ENCODE measurements at places on chromosomes 5 and 9.

DNA sequence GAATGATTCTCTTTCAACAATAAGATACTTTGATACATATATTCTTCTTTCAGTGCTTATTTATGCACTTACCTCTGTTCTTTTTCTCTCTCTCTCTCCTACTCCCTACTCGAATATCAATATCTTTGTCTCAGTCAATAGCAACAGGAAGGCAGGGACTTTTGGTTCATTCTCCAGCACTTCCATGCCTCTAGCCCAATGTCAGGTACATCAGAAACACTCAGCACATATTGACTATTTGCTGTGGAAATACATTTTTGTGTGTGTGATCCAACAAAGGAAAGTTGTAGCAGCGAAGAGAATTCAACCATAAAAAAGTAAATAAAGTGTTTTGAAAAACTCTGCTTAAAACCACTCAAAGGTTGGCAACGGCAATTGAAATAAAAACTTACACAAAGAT lies 12.6 kb downstream of the DIRAS2 start:
- DNase-seq, result no peak

DNA sequence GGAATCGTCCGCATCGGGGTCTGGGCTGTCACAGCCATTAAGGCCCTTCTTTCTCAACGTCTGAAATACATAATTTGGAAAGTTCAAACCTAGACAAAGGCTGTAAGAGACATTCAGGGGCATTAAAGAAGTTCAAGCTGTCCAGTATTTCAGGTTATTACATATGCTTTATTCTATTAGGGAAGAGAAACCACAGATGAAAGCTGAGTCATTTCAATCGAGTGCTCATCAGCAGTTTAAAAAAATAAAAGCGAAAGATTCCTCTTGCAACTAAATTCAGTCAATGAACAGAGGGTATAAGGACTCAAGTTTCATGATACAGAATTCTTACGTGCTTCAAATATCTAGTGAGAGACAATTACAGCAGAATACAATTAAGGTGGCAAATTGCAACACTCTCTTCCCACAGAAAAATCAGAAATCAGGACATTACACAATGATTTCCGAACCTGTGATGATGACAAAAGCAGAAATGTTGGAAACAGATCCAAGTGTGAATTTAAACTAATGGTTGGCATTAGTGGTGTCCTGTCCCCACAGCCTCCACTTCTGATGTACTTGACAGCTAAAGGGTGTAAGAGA lies 121.6 kb downstream of the MEF2C start:
- DNase-seq, result no peak

DNA sequence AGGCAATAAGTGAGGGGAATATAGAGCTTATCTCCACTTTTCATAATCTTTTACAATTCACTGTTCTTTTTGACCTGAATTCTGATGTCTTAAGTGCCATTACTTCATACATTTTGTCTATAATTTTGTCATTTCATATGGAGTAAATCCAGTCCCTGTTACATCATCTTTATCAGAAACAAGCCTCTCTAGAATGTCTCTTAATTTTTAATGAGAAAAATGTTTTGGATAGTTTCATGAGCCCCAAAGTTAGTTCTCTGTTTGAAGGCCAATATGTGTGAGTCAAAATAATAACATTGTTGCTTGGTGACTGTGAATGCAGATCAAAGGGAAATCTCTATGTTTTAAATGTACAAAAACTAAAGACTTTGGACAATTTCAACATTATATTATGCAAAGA lies 329.6 kb upstream of the ARRDC3 start:
- no peak for DNase-seq

DNA sequence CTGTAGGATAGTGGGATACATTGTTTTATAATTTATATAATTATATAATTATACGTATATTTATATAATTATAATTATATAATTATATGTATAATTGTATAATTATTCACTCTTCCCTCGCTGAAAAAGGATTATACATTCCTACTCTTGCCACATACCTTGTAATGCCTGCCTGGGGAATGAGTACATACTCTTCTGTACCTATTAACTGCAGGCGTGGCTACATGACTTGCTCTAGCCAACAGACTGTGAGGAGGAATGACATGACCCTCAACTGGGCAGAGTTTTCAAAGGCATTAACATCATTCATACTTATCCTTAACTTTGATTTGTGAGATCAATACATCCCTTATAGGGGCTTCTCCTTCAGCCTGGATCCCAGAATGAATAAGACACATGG lies 19.1 kb downstream of the ERMP1 start:
- no peak for DNase-seq

GRCh38 chr9:71734950-71735349 lies 33.4 kb downstream of the CEMIP2 start:
- no peak for DNase-seq

DNA sequence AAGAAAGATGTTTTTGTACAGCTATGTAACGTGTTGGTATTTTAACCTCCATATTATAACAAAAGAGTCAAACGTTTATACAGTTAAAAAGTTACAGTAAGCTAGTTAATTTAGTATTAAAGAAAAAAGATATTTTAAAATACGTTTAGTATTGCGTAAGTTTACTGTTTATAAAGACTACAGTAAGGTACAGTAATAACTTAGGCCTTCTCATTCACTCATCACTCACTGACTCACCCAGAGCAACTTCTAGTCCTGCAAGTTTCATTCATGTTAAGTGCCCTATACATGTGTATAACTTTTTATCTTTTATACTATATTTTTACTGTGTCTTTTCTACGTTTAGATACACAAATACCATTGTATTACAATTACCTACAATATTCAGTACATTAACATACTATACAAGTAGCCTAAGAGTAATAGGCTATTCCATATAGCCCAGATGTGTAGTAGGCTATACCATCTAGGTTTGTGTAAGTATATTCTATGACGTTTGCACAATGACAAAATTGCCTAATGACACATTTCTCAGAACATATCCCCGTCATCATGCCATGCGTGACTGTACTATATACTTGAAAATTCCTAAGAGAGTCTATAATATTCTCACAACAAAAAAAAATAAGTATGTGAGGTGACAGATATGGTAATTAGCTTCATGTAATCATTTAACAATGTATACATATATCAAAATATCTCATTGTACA lies 33.8 kb downstream of the ERP44 start:
- DNase-seq, result no peak

DNA sequence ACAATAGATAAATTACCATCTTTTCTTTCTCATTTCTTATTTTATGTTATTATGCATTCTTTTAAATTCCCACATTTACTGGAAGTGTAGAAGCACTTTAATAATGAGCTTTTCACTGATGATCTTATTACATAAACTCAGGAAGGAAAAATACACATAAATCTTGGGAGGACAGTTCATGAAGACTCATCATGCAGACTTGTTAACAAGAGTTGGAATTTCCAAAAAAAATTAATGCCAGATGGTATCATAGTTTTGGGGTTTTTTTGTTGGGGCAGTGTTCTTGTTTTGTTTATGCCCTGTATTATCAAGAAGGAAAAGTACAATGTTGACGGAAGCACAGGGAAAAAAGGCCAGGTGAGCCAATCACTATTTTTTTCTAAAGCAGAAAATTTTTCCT lies 35.1 kb downstream of the CEMIP2 start:
- no peak for DNase-seq

DNA sequence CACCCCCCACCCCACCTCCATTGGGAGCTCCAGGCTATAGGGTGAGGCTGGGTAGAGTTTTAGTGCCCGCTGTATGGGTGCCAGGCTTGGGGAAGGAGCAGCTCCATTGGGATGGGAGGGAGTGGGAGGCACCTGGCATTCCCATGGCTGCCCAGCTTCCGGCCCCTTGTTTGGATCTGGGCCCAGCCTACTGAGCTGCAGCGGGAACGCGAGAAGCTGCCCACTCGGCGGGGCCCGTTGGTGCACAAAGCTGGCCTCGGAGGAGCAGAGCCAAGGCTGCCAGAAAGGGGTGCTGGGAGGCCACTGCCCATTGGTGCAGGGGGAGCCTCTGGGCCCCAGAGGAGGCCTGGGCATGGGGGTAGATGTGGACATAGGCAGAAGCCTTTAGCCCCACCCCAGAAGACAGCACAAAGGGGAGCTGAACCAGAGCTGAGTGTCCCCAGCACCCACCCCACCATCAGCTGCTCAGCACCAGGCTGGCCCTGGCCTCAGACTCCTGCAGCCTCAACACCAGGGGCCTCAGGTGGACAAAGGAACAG lies 4.4 kb downstream of the LCN9 start:
- DNase-seq, result no peak

All from C1 segment of cervical spinal cord (tissue), 14 donors.